Right ventricle myocardium inferior (tissue), 1 donor: ENCODE measurements at places on chromosomes 4 and X. TPM values are rescaled to one million over a fixed set of nuclear protein-coding genes. Genes with fewer than 3 reads are reported as not detected.

- DNase-seq, result no peak
Measured at GRCh38 chr4:7388627-7389026, 46.1 kb downstream of the PSAPL1 start.

GRCh38 chrX:9134366-9134765, 100.4 kb upstream of the FAM9B start:
- DNase-seq, result no peak

- DNase-seq, result no peak
Measured at GRCh38 chrX:48468247-48468671, 1.8 kb downstream of the SLC38A5 start.

GRCh38 chr4:65580551-65580950, 89.7 kb downstream of the EPHA5 start:
- DNase-seq, result no peak

Gene EDA2R
- 1.4 TPM for total RNA-seq

DNA sequence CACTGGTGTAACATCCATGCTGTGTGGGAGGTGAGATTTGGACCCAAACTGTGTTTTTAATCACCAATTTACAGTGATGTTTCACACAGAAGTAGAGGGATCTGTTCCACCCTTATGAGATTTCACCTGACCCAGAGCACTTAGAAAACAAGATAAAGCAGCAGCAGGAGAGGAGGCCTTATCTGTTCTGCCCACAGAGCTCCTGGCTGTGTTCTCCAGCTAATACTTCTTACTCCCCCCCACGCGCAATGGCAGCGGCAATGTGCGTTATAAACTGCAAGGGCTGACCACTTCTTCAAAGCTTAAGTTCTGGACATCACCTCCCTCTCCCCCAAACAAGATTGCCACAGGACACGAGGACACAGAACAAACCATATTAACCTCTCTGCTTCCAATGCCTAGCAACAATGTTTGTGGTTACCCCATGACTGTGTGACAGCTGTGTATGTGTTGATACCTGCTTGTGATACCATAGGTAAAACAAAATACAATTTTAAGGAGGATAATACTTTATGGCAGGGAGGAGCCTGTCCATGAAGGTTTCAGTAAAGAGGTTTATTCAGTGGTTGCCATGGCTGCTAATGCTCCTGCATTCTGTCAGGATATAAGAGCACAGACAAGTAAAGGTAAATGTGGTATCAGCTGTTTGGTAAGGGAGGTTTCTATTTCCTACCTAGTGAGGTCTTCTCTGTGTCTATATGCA, 210.0 kb downstream of the SOWAHB start:
- no peak for DNase-seq

DNA sequence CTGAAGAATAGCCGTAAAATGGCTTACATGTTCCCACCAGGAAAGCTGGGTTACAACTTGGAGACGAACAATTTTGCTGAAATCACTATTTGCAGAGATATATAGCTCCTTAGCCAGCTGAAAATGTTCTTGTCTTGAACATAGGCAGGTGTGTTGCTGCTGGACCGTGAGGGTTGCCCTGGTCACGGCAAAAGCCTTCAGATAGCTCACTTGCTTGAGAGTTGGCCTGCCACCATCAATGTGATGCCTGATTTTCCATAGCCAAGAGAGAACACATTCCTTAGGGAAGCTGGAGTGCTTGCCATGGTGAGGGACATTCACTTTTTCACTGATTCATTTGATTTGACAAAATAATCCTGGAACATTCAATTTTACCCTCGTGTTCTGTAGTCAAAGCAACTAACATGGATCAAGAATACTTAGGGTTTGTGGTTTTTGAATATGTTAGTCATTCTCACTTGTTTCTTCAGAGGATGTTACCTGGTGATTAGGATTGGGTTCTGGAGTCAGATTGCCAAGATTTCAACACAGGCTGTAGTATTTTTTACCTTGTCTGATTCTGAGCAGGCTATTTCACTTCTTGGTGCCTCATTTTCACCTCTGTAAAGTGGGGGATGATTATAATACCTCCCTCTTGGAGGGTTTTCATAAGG, 536.9 kb downstream of the RAPGEF2 start:
- no peak for DNase-seq

DNA sequence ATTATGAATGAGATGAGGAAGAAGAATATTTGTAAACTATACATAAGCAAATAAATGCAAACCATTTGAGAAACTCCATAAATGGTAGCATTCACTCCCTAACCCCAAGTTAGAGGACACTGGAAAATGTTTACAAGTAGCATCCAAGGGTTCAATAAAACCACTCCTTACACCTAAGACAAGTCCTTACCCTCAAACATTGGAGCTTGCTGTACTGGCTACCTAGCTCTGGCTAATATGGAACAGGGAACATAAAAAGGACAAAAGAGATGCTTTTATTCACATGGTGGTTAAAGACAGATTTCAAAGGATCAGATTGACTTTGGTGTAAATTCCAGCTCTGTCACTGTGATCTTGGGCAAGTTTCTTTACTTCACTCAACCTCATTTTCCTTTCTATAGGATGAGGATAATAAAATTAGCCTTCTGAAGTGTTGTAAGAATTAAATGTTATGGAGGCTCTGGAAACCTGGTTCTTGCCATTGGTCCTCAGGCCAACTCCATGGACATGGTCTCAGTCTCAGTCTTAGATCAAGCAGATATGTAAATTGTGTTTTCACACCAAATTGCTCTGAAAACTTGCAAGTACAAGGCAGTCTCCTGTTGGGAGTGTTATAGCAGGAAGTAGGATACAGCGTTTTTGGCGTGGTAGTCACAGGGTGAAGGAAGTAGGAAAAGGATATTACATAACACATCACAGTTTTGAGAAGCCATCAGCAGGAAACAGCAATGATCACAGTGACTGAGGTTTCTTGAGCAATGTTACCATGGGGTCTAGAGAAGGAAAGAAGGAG, 3.3 kb downstream of the CXCL1 start:
- DNase-seq, result no peak

GRCh38 chr4:74623041-74623440, 171.3 kb downstream of the BTC start:
- DNase-seq, result no peak

Gene CFP
- total RNA-seq, result 3.7 TPM

Gene S100G
- total RNA-seq, result not detected

- DNase-seq, result no peak
Measured at GRCh38 chr4:173211838-173212237, 43.2 kb downstream of the GALNT7 start.

Gene TMPRSS11D
- total RNA-seq, result not detected

DNA sequence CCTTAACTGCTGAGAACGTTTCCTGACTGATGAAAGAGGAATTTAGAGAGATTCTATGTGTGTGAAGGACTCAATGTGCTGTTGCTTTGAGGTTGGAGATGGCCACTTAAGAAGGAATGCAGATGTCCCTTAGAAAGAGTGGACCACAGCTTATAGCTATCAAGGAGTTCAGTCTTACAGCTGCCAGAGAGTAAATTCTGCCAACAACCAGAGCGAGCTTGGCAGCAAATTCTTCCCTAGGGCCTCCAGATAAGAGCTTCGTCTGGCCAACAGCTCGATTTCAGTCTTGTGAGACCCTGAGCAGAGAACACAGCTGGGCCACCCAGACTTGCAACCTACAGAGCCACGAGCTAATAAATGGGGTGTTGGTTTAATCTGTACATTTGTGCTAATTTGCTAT, 21.8 kb downstream of the MID1 start:
- DNase-seq, result no peak

DNA sequence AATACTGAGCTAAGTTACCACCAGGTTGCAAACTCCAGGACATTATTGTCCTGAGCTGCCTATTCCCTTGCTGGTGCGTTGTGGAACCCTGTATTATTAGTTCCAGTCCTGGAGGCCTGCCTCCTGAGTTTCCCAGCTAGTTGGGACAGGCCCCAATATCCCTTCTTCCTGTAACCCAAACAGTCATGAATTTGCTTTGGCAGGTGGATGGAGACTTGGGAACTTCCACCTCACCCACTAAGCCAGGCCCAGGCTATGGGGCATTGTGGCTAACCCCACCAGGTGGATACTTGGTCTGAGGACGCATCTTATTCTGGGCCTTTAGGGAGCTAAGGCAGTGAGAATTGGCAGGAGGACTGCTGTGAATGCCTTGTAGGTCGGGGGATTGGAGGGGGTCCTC, 5.0 kb downstream of the RBM3 start:
- DNase-seq, result no peak

DNA sequence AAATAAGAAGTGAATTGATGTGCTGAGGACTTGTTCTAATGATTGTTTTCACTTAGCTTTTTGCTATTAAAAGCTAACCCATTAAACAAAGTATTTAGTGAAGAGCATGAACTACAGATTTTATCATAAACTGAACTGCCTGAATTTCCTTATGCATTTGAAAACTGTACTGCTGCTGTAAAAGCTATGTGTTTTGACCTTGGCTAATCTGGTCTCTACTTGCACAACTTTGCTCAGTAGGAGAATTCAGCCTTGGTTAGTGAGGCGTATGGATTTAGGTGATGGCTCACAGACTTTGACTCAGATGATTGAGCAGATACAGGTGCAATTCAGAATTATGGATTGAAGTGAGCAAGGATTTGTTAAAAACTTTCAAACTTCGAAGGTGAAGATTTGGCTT, 38.7 kb upstream of the FAT1 start:
- no peak for DNase-seq

Gene DOK7
- total RNA-seq, result 35.5 TPM

DNA sequence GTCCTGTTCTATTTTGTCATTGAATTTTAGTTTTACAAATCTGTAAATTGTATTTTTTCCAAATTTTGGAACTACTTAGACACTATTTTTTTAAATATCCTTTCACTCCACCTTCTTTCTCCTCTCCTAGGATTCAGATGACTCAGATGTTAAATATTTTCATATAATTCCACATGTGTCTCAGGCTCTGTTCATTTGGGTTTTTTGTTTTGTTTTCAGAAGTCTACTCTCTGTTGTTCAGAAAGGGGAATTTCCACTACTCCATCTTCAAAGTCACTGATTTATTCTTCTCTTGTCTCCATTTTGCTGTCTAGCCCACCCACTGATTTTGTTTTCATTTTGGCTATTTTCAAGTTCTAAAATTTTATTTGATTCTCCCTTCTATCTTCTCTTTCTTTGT, 264.0 kb upstream of the SLIT2 start:
- DNase-seq, result no peak

- DNase-seq, result no peak
Measured at GRCh38 chrX:56600141-56600540, 36.7 kb downstream of the UBQLN2 start.

- DNase-seq, result no peak
Measured at GRCh38 chrX:27057883-27058282, 405.3 kb downstream of the PPP4R3C start.

Gene SERTM2
- not detected for total RNA-seq

Gene PAGE2
- total RNA-seq, result not detected

Gene NXT2
- 2.2 TPM for total RNA-seq

- DNase-seq, result no peak
Measured at GRCh38 chrX:21623778-21624501, 34.2 kb downstream of the KLHL34 start.

DNA sequence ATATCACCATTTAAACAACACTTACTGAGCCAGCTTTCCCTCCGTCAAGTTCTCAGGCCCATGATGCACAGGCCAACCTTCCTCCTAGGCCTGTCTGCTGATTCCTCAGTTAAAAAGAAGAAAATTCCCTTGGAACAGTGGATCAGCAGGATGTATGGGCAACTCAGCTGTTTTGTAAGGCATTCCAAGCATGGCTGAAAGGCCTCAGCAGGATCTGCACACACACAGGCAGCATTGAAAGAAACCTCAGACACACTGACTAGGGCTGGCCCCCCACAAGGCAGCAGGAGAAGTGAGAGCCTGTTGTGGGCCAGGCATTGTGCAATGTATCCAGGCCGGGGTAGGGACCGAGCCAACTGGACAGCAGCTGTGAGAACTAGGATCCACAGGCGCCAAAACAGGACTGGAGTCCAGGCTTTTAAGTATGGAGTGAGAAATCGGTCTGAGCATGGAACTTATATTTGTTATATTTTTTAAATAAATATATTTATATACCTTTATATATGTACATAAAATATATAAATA, 171.4 kb downstream of the NWD2 start:
- DNase-seq, result no peak

DNA sequence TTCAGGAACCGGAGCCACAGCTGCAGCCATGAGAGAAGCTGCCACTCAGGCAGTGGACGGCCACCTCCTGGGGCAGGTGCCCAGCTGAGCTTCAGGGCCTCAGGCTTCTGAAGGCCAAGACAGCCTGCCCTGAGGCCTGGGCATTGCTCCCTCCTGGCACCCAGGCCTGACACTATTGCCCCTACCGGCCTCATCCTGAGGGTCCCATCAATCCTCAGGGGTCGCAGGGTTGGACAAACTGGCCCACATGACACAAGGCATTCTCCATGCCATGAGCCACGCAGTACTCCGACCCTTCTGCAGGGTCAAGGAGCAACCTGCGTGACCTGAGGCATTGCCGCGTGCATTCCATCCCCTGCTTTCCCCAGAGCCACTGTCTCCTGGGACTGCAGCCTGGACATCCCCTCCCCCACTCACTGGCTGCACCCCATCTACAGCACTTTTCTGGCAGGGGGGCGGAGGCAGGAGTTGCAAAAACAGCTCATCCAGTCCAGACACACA, 3.0 kb upstream of the ZFP92 start:
- no peak for DNase-seq

GRCh38 chr4:11218692-11219091, 210.0 kb downstream of the HS3ST1 start:
- no peak for DNase-seq

Gene NEUROG2
- not detected for total RNA-seq

Gene SRPX2
- 9.7 TPM for total RNA-seq

GRCh38 chr4:87555773-87556619, 26.8 kb upstream of the SPARCL1 start:
- no peak for DNase-seq

GRCh38 chr4:56169061-56169460, 218.2 kb downstream of the AASDH start:
- no peak for DNase-seq

DNA sequence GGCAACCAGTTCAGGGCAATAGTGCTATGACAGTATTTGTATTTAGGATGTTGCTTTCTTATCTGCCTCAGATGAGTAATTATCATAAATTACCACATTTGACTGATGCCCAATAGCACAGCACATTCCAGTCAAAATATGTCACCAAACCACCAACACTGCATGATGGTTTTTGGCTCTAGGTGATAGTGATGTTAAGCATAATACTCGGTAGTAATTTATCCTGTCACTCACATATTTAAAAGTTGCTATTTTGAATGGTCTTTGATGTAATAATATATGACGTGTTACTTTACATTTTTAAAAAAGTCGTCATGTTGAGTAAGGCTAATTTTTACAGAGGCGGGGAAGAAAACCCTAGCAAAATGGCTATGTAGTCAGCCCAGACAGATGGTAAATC, 42.5 kb downstream of the UNC5C start:
- no peak for DNase-seq

Gene PPEF2
- total RNA-seq, result not detected
